Thymus (tissue), 14 donors: ENCODE measurements at places on chromosomes 13 and 19. TPM values are rescaled to one million over a fixed set of nuclear protein-coding genes. Genes with fewer than 3 reads are reported as not detected.
A peak's percentile ranks its signal among the peaks of the same experiment; 100 is the strongest.

GRCh38 chr13:38262211-38262610 is 87.4 kb upstream of the UFM1 start:
- DNase-seq: no peak

- no peak for DNase-seq
These were observed 611.4 kb downstream of the PCDH9 start for GRCh38 chr13:66618702-66619101.

- DNase-seq: no peak
These were observed at the start of gene EML2 for GRCh38 chr19:45638930-45639729. Gene EML2 (minus strand): TSS chr19:45639397. CDS start chr19:45639376, 21 bp downstream.

DNA sequence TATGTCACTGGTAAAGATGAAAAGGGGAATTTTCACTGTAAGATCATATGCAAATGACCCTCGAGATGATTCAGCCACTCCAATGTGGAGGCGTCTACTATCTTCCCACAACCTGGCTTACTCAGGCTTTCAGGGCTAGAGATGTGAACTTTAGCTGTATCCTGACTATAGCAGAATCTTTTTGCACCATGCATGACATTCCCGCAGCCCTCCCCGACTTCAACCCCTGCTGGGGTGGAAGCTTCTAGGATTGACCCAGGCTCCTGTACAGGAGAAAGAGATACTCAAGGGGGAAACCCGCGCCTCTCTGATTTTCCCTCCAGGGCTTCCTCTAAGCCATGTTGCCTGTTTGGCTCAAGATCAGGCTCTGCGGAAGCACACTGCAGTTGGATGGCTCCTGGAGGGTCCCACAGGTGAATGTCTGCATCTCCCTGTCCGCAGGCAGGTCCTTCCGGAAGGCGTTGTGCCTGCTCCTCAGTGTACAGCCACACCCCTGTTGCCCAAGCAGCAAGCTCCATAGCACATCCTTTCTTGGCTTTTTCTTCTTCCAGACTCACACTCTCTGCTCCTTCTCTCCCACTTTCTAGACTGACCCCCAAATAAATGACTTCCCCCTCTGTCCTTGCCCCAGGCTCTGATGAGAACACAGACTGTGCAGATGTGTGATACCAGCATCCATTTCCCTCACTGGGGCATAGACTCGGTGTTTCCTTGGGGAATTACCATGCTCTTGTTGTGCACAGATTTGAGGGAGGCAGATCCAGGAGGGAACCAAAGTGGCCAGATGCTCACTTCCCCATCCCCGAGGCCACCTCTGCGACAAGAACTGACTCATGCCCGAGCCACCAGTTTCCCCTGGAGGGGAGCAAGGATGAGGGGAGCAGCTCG is 29.1 kb upstream of the POP4 start:
- no peak for DNase-seq

GRCh38 chr13:71869274-71869673 is 2.3 kb upstream of the DACH1 start:
- no peak for DNase-seq

DNA sequence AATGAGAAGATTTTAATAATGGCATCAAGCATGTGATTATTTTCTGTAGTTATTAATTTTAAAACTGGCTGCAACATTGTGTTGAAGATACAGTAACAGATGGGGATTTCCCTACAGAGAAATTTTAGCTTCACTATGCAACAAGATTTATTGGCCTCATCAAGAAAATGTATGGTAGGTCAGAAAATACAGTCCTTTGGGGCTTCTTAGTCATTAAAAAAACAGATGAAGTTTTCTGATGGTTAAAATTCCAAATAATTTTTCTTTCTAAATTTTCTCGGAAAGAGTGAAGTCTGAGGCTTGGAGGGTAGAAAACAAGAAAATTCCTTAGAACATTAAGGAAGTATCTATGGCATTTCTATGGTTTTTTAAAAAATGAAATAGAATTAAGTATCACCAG is 1790.8 kb upstream of the PCDH20 start:
- DNase-seq: no peak

DNA sequence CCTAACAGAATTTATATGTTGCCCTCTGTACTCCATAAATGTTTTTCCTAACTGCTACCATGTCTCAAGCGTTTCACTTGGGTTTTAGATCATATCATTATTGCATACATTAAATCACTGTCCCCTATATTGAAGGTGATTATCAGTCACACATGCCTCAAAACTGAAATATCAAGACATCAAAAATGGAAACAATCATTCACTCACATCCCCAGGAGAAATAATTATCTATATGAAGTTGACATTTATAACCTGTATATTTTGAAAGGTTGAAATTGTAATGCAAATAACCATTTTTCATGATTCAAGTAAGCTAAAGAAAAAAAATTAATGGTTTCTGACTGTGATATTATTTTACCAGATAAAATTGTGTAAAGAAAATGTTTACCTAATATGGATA is 1695.0 kb downstream of the SLITRK1 start:
- DNase-seq: no peak

GRCh38 chr13:42625611-42626010 is 51.7 kb downstream of the TNFSF11 start:
- DNase-seq: no peak

DNA sequence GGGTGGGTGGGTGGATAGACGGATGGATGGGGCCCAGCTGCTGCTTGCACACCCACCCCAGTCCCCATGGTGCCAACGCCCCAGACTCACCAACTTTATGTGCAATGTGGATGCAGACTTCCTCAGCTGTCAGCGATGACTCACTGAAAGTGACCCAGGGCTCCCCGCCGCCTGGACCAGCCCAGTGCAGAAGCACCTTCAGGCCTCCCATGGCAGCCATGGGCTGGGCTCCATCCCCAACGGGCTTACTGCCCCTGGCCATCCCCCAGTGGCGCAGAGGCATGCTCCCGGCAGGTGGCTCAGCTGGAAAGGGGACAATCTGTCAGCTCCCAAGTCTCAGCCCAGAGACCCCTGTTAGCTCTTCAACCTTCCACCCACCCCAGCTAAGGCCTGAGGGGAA is 2.2 kb downstream of the TYK2 start:
- DNase-seq: no peak

- no peak for DNase-seq
These were observed 38.4 kb downstream of the GNG7 start for GRCh38 chr19:2663920-2664571.

GRCh38 chr13:68644611-68645010 is 1414.5 kb upstream of the PCDH9 start:
- no peak for DNase-seq

DNA sequence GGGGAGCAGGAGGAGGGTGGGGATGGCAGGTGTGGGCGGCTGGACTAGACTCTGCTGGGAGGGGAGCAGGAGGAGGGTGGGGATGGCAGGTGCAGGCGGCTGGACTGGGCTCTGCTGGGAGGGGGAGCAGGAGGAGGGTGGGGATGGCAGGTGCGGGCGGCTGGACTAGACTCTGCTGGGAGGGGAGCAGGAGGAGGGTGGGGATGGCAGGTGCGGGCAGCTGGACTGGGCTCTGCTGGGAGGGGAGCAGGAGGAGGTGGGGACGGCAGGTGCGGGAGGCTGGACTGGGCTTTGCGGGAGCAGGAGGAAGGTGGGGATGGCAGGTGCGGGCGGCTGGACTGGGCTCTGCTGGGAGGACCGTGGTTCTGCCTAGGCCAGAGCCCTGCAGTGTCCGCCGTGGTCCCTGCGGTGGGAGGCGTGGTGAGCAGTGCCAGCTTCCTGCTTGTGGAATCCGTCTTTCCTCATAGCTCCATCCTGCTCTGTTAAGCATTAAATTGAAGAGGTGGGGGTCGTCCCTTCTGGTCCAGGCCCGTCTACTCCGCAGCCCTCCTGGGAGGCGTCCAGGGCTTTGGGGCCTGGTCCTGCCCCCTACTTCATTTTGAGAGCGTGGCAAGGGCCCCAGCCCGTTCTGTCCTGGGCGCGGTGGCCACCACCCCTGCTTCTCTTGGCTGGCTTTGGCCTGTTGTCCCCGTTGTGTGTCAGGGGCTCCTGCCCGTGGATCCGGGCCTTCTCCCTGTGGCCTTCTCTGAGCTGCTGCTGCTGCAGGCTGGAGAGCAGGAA is 4.7 kb downstream of the SPPL2B start:
- DNase-seq: no peak

- DNase-seq: no peak
These were observed 33.5 kb downstream of the WASF3 start for GRCh38 chr13:26590951-26591350.

DNA sequence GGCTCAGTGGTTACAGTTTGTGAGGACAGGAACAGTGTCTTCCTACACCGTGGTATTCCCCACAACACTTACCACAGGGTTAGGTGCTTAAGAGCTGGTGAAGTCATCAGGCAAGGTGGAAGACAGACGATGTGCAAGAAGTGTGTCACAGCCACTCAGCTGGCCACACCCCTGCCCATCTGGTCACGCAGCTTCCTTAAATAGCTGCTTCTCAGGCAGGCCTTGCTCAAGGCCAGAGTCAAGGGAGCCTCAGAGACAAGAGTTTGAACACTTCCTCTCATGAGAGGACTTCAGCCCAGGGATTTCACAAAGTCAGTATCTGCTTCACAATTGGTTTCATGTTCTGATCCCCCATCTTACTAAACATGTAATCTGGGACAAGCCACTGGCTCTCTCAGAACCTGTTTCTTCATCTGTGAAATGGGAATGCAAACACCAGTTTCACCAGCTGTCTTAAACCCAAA is 80.3 kb upstream of the FRY start:
- peak; percentile 4 for DNase-seq

DNA sequence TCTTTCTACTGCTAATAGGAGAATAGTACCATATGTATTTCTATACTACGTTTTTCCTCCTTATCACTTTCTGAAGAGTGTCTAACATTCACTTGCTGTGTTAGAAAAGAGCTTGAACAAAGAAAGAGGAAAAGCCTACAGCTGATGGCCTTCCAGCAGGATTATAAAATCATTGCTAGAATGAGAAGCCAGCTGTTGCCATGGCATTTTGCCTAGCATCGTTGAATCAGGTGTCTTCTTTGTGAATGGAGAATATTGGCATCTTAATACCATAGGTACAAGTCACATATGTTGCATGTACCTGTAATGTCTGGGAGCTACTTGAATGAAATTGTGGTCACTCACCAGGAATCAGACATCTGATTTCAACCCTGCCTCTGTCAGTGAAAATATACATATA is 1174.9 kb downstream of the PCDH17 start:
- no peak for DNase-seq

- DNase-seq: no peak
These were observed at the start of gene RUBCNL for GRCh38 chr13:46387064-46387851. Gene RUBCNL (minus strand): TSS chr13:46387252. CDS start chr13:46372475, 14,777 bp downstream.

DNA sequence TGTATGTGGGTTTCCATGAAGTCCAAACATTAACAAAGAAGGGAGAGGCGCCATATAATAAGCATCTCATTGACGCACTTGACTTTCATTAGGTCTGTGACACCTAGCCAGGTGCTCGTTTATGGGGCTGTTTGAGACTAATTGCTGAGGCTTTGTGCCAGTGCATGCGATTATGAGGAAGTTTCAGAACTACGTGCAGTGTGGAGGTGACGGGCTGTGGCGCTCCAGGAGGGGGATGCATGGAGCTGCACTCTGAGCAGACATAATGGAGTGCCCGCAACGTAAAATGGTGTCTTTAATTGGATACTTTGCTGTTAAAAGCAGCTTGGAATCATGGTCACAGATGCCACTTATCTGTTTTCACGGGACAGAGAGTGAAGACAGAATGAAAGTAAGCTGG is 223.2 kb downstream of the FGF9 start:
- no peak for DNase-seq

DNA sequence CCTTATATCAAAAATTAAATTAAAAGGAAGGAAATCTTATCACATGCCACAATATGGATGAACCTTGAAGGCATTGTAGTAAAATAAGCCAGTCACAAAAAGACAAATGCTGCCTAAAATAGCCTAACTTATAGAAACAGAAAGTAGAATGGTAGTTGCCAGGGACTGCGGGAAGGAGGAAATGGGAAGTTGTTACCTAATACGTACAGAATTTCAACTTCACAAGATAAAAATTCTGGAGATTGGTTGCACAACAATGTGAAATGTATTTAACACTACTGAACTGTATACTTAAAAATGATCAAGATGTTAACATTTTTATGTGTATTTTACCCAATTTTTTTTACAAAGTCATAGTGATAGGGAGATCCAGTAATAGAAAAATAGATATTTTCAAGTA is 10.2 kb upstream of the N4BP2L2 start:
- DNase-seq: no peak

GRCh38 chr13:113297370-113298042 is 467 bp downstream of the LAMP1 start:
- DNase-seq: peak; percentile 61

- DNase-seq: no peak
These were observed 494.6 kb downstream of the MYO16 start for GRCh38 chr13:109123971-109124370.

CLEC17A gene
- 1.2 TPM for total RNA-seq

ZNF441 gene
- 7.7 TPM for total RNA-seq

MISP3 gene
- 0.94 TPM for total RNA-seq

KIR2DL4 gene
- total RNA-seq: not detected

ZNF497 gene
- total RNA-seq: 0.94 TPM

TEX29 gene
- 0.80 TPM for total RNA-seq

KIRREL2 gene
- 2.2 TPM for total RNA-seq

ZNF43 gene
- 21.0 TPM for total RNA-seq

F7 gene
- total RNA-seq: 0.24 TPM

FAM83E gene
- 0.33 TPM for total RNA-seq

FLT3LG gene
- 22.3 TPM for total RNA-seq

CYP2A6 gene
- total RNA-seq: 0.09 TPM

ZNF784 gene
- total RNA-seq: 2.7 TPM

SRRM5 gene
- total RNA-seq: 0.05 TPM
